ENCODE measurements at places on chromosomes 6 and 20. TPM values are rescaled to one million over a fixed set of nuclear protein-coding genes. Genes with fewer than 3 reads are reported as not detected.

Gene TNF
- total RNA-seq = 0.95 TPM

Gene HLA-DOA
- 0.61 TPM for total RNA-seq

- DNase-seq = no peak
- H3K36me3 ChIP-seq = no peaks in the 10 kb centered on the region
- no peak overlapping the region for H3K4me3 ChIP-seq
- no peaks in the 10 kb centered on the region for H3K4me1 ChIP-seq
- H3K27ac ChIP-seq = no peak overlapping the region
Measured at GRCh38 chr6:25829375-25829774, 2.5 kb downstream of the SLC17A1 start.

GRCh38 chr6:17101422-17102257 lies at the start of gene STMND1:
TSS of gene STMND1 (plus strand) at chr6:17102050. CDS start at chr6:17102258, 208 bp downstream.
- H3K27me3 ChIP-seq = no peaks in the 10 kb centered on the region
- H3K4me1 ChIP-seq = peaks cover 23% of the 10 kb centered on the region
- H3K27ac ChIP-seq = no peak within 1 kb of the TSS
- H3K36me3 ChIP-seq = no peaks in the 10 kb centered on the region

DNA sequence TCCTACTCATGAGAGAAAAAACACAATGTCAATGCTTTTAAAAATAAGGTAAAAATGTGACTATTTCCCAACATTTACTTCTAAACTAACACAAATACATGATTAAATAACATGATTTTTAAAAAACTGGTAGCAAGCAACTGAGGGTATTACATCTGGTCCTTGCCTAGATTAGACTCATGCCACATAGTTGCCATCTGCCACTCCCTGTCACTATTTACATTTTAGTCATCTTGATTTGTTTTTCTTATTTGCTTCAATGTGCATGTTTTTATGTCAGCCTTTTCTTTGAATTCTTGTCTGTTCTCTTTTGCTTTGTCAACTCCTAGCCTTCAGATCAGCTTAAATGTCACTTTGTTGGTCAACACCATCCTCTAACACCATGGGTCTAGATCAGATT lies 207.0 kb upstream of the SIM1 start:
- no peak overlapping the region for H3K4me3 ChIP-seq
- no peak for DNase-seq
- H3K27ac ChIP-seq = no peak overlapping the region
- no peaks in the 10 kb centered on the region for H3K4me1 ChIP-seq

- no peaks in the 10 kb centered on the region for H3K27me3 ChIP-seq
- H3K4me1 ChIP-seq = peaks cover 57% of the 10 kb centered on the region
- no peak overlapping the region for H3K4me3 ChIP-seq
Measured at GRCh38 chr20:1888796-1889463, 6.3 kb upstream of the SIRPA start.

GRCh38 chr6:131628726-131629125 lies 684 bp upstream of the MED23 start:
- H3K36me3 ChIP-seq = peaks cover 11% of the 10 kb centered on the region
- no peak overlapping the region for H3K27ac ChIP-seq
- DNase-seq = no peak
- H3K27me3 ChIP-seq = no peaks in the 10 kb centered on the region
- peak overlapping the region; percentile 74 for H3K4me3 ChIP-seq

Data from esophagus squamous epithelium (tissue), 5 donors.